ENCODE measurements at places on chromosomes 2 and 18. TPM values are rescaled to one million over a fixed set of nuclear protein-coding genes. Genes with fewer than 3 reads are reported as not detected.

DNA sequence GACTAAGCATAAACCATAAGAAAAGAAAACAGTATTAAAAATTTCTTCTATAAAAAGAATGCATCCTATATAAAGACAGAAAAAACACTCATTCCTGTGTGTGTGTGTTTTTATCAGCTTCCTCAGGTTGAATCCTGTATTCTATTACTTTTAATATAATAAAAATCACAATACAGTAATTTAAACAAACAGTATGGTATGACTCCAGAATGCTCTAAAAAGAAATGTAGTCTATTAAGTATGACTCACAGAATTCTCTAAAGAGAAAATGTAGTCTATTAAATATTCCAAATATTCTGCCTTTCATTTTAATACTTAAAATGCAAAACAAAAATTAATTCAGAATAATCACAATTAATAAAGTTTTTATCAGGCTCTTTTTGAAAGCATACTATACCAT lies 19.8 kb downstream of the CCDC88A start:
- no peak for DNase-seq
- H3K27ac ChIP-seq: no peak overlapping the region
- no peak overlapping the region for H3K4me3 ChIP-seq
- H3K4me1 ChIP-seq: peaks cover 2% of the 10 kb centered on the region
- no peaks in the 10 kb centered on the region for H3K36me3 ChIP-seq

- H3K27ac ChIP-seq: no peak overlapping the region
- H3K4me3 ChIP-seq: no peak overlapping the region
- DNase-seq: no peak
Observed at GRCh38 chr2:100265226-100265625, 57.1 kb downstream of the LONRF2 start.

Gene MEIS1
- total RNA-seq: 0.80 TPM

Gene PRKAG3
- not detected for total RNA-seq

Gene TMEM37
- not detected for total RNA-seq
